ENCODE measurements at places on chromosomes 2 and 18.

DNA sequence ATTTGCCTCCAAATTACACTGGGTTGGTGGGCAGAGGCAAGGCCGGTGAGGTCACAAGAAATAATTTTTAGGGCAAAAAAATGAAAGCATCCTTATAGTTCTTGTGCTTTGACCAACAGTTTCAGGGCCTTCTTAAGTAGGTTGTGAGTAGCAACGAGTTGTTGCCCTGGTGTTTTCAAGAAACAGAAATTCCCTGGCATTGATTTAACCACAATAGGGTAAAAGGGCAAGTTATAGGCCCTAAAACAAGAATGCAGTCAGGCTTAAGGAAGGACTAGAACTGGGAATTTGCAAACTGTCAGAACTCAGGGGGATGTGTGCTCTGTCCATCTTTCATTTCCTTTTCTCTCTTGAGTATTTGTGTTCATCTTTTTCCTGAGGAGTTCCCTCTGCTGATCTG is 46.1 kb upstream of the STPG4 start:
- DNase-seq = no peak

GRCh38 chr18:41938445-41938844 is 16.6 kb upstream of the PIK3C3 start:
- no peak for DNase-seq

GRCh38 chr2:113112441-113112840 is 15.0 kb upstream of the IL1RN start:
- DNase-seq = no peak

GRCh38 chr18:23970161-23971096 is 44.1 kb upstream of the TTC39C start:
- no peak for DNase-seq

DNA sequence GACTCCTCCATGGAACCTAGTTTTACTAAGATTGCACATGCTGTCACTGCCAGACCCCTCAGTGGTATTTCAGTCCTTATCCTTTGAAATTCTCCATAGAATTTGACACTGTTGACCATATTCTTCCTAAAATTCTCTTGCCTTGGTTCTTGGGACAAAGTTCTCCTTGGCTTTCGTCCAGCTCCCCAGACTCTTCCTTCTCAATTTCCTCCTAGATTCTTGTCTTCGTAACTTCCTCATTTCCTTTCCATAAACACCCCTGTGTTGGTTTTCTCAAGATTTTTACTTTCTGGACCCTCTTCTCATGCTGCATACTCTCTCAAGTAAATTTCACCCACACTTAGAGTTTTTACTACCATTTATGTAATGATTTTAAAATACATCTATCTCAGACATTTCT is 96.6 kb upstream of the TWSG1 start:
- DNase-seq = no peak

DNA sequence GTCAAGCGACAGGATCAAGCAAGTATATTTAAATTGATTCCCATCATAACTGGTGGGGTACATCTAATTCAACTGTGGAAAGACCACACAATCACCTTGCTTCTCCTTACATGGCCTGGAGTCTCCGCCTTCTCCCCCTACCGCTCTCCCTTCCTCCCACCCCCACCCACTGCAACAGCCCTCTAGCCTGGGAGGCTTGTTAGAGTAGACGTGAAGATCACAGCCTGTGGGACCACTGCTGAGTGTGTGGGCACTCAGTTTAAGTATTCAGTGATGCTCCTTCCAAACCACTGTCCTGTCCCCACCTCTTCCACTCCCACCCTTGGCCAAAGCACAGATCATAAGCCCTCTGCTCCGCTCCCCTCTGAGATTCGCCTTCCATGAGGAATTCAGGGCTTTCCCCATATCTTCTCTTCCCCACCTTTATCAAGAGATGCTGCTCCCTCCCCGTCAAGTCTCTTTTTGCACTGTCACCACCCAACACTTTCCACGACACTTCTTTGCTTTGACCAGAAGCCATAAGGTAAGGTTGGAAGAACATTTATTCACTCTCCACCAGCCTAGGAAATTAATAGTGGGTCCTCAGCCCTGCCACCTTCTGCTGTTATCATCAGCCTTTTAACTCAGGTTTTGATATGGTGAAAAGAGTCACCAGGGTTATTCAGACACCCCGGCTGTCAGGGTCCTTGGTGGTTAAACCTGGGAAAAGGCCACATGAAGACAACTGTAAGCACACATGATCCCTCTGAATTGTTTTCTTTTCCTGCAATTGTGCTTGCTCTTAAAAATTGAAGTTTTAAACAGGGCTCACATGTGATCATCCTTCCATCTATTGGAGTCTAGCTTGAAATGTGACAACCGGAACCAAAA is 1.7 kb downstream of the METTL4 start:
- no peak for DNase-seq

DNA sequence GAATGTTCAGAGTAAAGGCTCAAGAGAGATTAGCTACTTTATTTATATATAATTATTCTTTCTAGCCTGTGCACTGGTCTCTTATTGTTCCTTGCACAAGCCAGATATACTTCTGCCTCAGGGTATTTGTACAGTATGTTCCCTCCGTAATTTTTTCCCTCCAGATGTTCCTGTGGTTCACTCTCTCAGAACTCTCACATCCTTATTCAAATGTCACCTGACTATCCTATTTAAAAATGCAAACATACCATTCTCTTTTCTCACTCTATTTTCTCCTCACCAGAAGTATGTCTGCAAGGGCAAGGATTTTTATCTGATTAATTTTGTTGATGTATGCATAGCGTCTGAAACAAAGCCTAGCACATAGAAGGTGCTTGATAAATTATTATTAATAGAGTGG is 64.0 kb upstream of the CERS6 start:
- DNase-seq = no peak

- DNase-seq = no peak
Measured at GRCh38 chr2:70024284-70024683, 62.9 kb upstream of the ASPRV1 start.

DNA sequence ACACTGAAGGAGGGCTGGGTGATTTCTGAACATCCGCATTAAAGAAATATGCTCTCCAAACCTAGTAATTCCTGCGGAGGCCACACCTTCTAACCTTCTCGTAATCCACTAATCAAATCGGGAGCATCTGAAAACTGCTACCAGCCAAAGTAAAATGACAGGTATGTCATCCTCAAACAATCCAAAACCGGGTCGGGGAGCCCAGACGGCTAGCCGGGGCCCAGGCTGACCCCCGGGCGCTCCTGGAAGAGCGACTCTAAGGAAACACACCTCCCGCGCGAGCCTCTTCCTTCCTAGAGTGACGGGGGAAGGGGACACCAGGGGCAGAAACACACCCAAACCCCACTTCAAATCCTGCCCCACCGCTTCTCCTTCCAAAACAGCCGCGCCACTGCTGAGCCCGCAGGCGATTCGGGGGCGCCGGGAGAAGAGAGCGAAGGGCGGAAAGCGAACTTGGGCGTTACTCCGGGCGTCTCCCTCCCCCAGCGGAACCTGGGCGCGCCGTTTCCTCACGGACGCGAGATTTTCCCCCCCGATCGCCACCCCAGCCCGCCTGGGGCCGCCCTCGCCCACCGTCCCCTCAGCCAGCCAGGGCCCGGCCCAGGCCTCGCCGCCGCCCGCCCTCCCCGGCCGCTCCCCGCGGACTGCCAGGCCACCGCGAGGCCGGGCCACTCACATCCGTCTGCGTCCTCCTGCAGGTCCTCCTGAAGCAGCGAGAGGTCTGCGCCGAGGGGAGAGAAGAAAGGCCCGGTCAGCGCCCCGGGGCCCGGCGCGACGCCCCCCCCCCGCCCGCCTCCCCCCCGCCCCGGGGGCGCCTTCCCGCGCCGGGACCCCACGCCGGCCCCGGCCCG is 584 bp downstream of the PPP4R1 start:
- DNase-seq = no peak

- DNase-seq = no peak
Measured at GRCh38 chr2:159065313-159065712, 96.9 kb downstream of the TANC1 start.

DNA sequence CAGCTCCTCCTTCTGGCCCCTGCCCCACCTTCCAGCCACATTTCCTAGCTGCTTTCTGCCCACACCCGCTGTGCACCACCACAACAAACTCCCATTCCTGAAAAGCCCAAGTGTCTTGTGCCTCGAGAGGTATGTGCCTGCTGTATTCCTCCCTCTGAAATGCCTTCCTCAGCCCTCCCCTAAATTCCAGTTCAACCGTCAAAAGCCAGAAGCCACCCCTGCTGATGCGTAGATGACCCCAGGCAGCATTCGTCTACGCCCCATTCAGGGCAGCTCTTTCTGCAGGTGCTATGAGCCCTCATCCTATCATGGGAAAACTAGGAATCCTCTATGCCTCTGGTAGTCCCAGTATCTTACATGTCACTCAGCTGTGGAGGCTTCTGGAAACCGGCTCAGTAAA is 71.7 kb downstream of the DNMT3A start:
- no peak for DNase-seq

DNA sequence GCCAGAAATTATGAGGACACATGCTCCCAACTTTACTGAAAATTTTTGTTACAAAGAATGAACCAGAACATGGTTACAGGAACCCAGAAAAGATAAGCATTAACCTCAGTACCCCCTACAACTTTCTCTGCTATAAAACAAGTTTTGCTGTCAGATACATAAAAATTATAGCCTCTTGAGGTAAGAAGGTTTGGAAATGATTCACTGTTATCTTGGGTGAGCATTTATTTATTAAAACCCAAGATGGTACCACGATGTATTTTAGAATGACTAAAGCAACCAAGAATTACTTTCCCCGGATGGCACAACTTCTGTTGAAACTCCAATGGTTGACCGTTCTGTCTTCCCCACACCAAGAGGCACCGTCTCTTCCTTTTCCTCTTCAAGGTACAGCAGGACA is 72.9 kb downstream of the RBMS1 start:
- no peak for DNase-seq

DNA sequence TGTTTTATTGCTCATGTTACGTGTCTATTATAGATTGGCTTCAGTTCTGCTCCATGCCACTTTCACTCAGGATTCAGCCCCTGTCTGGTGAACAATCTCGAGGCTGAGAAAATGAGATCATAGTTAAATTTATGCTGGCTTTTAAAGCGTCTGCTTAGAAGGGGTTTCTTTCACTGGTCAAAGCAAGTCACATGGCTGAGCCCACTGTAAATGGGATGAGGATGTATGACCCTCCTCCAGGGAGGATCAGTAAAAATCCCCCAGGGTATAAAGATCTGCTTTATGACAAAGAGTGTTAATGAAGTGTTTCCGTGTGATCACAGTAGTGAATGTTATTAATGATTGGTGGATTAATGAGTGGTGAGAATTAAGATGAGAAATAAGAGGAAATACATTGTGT is 6.2 kb upstream of the PLCL1 start:
- DNase-seq = no peak

DNA sequence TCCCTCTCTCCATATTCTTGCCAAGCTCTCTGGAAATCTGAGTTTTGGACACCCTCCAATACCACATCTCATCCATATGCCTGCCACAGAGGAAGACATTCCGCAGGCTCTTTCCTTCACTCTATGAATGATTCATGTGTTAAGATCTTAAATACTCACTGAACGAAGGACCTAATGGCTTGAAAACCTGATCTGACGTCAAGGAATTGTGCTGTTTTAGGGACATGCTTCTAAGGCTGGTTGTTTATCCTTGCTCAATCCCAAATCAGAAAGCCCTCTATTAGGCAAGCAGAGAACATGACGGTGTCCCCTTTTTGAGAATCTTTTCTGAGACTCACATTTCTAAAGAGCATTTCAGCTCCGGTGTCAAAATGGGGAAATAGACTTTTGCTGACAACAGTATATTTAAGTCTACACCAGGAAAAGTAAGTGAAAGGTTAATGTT is 83.7 kb upstream of the GALNT5 start:
- DNase-seq = no peak

GRCh38 chr2:111986116-111986900 is 68.8 kb upstream of the TMEM87B start:
- no peak for DNase-seq

DNA sequence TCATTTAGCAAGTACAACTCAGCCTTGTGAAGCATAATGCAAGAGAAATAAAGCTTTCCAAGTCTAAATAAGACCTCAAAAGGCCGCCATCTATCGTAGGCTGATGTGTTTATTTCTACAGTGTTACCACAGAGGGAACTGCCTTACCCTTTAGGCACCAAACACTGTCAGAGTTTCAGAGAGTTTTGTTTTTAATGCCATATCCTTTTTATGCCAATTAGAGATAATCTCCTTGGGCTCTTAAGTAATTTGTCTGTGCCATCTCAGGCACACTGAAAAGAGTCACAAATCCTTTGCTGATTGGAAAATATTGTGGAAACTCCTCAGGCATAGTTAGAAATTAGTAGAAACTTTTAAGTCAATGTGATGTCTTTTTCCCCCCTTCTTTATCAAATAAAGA is 797.1 kb downstream of the SLC4A3 start:
- no peak for DNase-seq

- no peak for DNase-seq
Measured at GRCh38 chr2:193776988-193777387, 1582.3 kb upstream of the TMEFF2 start.

GRCh38 chr2:104976603-104977120 is 61.2 kb upstream of the MRPS9 start:
- no peak for DNase-seq

DNA sequence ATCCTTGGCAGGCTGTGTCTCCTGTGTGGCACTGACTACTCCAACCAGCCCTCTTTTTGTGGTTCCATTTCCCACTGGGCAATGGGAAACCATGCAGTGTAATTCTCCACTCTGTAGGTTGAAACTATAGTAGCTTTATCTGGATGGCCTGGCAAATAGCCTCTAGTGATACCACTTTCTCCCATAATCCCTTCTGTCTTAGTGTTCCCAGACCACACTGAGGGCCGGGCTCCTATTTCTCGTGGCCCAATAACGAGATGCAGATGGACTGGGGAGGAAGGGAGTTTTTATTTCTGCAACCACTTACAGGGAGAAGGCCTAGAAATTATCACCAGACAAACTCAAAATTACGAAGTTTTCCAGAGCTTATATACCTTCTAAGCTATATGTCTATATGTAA is 24.7 kb downstream of the SKA1 start:
- no peak for DNase-seq

DNA sequence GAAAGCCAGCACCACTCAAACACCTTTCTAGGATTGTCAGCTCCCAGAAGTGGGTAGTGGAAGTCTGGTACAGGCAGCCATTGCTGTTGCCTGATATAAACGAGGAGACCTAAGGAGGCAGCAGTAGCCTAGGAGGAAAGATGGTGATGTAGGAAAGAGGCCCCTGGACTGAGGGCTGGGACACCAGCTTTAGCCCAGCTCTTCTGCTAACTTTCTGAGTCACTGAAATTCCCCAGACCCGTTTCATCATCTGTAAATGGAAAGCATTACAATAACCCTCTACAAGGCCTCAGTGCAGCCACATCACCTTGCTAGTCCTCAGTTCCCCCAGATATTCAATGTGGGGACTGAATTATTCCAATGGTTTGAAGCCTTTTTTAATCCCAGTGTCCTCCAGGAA is 336.5 kb downstream of the TNS1 start:
- DNase-seq = no peak

GRCh38 chr2:97868986-97869721 is 126.6 kb downstream of the TMEM131 start:
- no peak for DNase-seq

Measured in activated CD4-positive, CD25-positive, alpha-beta regulatory T cell treated with anti-CD3 and anti-CD28 coated beads, Interleukin-2, amount 50 U/mL, for 16 hours (primary cell).